ENCODE measurements at places on chromosomes 3 and 15. TPM values are rescaled to one million over a fixed set of nuclear protein-coding genes. Genes with fewer than 3 reads are reported as not detected.

Gene ALPK3
- total RNA-seq, result 64.6 TPM

Gene ZIC1
- 1.9 TPM for total RNA-seq

Gene MYO5C
- total RNA-seq, result 11.0 TPM

Gene CLDN18
- total RNA-seq, result 0.62 TPM

Gene COL8A1
- total RNA-seq, result 22.4 TPM

Gene STAB1
- 56.5 TPM for total RNA-seq

Gene ARPIN
- 23.2 TPM for total RNA-seq

Gene NLGN1
- 12.6 TPM for total RNA-seq

Gene CYP1A1
- total RNA-seq, result 0.51 TPM

Gene RYR3
- total RNA-seq, result 98.0 TPM

Gene APOD
- 34.5 TPM for total RNA-seq

Gene TWF2
- total RNA-seq, result 34.6 TPM

Gene FAM81A
- total RNA-seq, result 3.0 TPM

Gene SKOR1
- 0.31 TPM for total RNA-seq

Gene PCLAF
- 12.0 TPM for total RNA-seq

Gene CDHR4
- total RNA-seq, result not detected

Gene VEPH1
- total RNA-seq, result 7.8 TPM

Gene TLR9
- total RNA-seq, result not detected

Gene DNASE1L3
- not detected for total RNA-seq

Gene KIF7
- 8.2 TPM for total RNA-seq

Gene TRIM69
- total RNA-seq, result 36.8 TPM

Gene AP3B2
- 1.3 TPM for total RNA-seq

Gene PKM
- 951 TPM for total RNA-seq

Gene PLS1
- 1.4 TPM for total RNA-seq

Gene GP5
- 0.21 TPM for total RNA-seq

Data from tongue (tissue), 3 donors.